Progenitor cell of endocrine pancreas (in vitro differentiated cells): ENCODE measurements at places on chromosomes 5 and 9. TPM values are rescaled to one million over a fixed set of nuclear protein-coding genes. Genes with fewer than 3 reads are reported as not detected.
A peak's percentile ranks its signal among the peaks of the same experiment; 100 is the strongest.

C5orf63 gene
- 9.1 and 9.9 TPM in 2 replicates for total RNA-seq

GRCh38 chr9:21591221-21592062 is 109.3 kb upstream of the IFNE start:
- peak overlapping the region; percentile 41 for H3K27ac ChIP-seq
- H3K4me1 ChIP-seq, result peaks cover 12% of the 10 kb centered on the region
- no peak overlapping the region for H3K4me3 ChIP-seq
- no peaks in the 10 kb centered on the region for H3K27me3 ChIP-seq

EQTN gene
- 1.1 and 1.4 TPM in 2 replicates for total RNA-seq

DNA sequence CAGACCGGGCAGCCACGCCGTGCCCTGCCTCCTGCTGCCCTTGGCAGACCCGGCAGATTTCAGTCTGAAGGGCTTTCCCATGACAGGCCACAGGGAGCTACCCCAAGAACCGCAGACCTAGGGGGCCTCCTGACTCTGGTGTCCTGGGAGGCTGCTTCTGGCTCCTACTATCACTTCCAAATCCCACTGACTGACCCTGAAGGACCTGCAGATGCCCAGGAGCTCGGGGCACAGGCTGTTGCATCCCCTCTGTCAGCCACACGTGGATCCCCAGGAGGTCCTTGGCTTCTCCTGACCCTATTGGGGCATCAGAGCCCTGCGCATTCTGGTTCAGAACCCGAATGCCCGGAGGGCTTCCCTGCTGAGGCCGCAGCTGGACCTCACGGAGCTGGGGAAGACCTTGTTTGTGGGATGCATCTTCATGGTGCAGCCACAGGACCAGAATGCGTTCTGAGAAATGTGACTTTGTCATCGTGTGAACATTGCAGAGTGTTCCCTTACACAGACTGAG is 81.3 kb upstream of the IRX4 start:
- no peak overlapping the region for H3K27ac ChIP-seq
- no peak overlapping the region for H3K4me3 ChIP-seq
- peaks cover 27% of the 10 kb centered on the region for H3K27me3 ChIP-seq
- no peaks in the 10 kb centered on the region for H3K36me3 ChIP-seq
- DNase-seq, result no peak
- no peaks in the 10 kb centered on the region for H3K4me1 ChIP-seq

DNA sequence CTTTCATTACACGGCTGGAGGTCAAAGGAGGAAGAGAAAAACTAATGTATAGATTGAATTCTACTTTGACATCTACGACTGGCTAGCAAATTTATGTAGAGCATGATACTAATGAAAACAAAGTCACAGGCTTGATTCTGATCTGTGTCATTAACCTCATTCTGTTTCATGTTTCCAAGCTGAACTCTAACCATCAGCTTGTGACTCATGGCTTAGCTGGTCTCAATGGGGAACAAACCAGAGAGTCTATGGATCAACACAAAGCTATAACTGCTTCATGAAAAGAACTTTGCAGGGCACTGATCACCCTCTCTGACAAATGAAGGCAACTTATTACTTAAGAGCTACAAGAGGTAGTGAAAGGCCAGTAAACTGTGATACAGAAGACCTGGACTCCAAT is 23.6 kb upstream of the PDE4D start:
- no peak overlapping the region for H3K4me3 ChIP-seq
- no peak for DNase-seq
- peaks cover 2% of the 10 kb centered on the region for H3K4me1 ChIP-seq
- H3K36me3 ChIP-seq, result no peaks in the 10 kb centered on the region
- H3K27me3 ChIP-seq, result no peaks in the 10 kb centered on the region
- H3K27ac ChIP-seq, result no peak overlapping the region

FCN2 gene
- total RNA-seq, result not detected in 2 replicates

GRCh38 chr5:72454996-72455395 is 52.2 kb downstream of the ZNF366 start:
- no peak overlapping the region for H3K27ac ChIP-seq
- DNase-seq, result no peak
- peaks cover 10% of the 10 kb centered on the region for H3K27me3 ChIP-seq
- no peaks in the 10 kb centered on the region for H3K36me3 ChIP-seq

- no peaks in the 10 kb centered on the region for H3K36me3 ChIP-seq
- peaks cover 11% of the 10 kb centered on the region for H3K4me1 ChIP-seq
- no peak for DNase-seq
- no peaks in the 10 kb centered on the region for H3K27me3 ChIP-seq
- H3K27ac ChIP-seq, result no peak overlapping the region
- no peak overlapping the region for H3K4me3 ChIP-seq
Observed at GRCh38 chr5:79585116-79585515, 27.1 kb upstream of the TENT2 start.

DNA sequence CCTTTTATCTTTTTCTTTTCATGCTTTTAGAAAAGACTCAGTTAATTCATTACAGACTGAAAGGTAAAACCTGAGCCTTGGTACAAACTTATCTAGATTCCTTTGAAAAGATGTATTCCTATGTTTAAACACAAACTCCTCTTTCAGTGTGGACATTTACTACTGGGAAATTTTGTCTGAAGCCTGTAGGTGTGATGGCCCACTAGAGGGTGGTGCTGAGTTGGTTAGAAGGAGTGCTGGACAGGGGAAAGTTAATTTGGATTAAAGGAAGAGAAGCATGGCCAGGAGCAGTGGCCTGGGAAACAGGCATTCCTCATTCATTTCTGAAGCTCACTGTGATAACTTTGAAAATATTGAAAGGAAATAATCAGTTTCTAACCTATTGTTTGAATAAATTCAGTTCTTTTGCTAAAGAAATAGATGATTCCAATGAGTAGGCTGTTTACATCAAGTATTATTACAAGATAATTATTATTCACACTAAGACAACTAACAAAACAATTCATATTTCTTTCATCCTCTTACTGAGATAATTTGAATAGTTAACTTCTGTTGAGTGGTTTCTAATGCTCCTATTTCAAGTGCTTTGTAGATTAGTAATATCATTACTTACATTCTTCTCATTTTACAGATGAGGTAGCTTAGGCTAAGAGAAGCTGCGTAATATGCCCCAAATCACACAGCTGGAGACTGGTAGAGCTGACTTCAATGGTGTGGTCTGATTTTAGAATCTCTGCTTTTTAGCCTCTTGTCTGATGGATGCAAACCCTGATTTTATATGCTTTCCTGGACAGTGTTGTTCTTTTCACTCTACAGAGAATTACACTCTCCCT is 150.9 kb downstream of the ADGRV1 start:
- DNase-seq, result peak; percentile 10
- H3K4me3 ChIP-seq, result no peak overlapping the region
- H3K4me1 ChIP-seq, result peaks cover 6% of the 10 kb centered on the region

DNA sequence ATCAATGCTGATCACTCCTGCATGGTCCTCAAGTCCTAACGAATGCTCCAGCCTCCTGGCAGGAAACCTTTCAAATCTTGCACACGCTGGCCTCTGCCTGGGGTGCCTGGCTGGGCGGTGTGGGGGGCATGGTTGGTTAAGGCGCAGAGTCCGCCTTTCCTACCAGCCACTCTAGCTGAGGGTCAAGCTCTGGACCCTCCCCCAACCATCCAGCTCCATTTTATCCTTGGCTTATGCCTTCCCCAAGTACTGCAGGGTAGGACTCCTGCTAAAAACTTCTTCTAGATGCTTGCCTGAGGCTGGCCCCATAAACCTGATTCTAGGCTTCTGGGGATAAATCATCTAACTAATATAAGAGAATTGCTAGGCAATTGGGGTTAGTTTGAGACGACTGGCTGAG is 808 bp upstream of the MVB12B start:
- no peaks in the 10 kb centered on the region for H3K27me3 ChIP-seq
- peaks cover 8% of the 10 kb centered on the region for H3K36me3 ChIP-seq
- peaks cover 13% of the 10 kb centered on the region for H3K4me1 ChIP-seq
- peak overlapping the region; percentile 95 for H3K27ac ChIP-seq
- H3K4me3 ChIP-seq, result peak overlapping the region; percentile 83

CDHR2 gene
- 1.5 and 1.6 TPM in 2 replicates for total RNA-seq

- no peaks in the 10 kb centered on the region for H3K4me1 ChIP-seq
- H3K27me3 ChIP-seq, result no peaks in the 10 kb centered on the region
- no peak for DNase-seq
Observed at GRCh38 chr5:160233215-160233614, 3.9 kb downstream of the FABP6 start.

DNA sequence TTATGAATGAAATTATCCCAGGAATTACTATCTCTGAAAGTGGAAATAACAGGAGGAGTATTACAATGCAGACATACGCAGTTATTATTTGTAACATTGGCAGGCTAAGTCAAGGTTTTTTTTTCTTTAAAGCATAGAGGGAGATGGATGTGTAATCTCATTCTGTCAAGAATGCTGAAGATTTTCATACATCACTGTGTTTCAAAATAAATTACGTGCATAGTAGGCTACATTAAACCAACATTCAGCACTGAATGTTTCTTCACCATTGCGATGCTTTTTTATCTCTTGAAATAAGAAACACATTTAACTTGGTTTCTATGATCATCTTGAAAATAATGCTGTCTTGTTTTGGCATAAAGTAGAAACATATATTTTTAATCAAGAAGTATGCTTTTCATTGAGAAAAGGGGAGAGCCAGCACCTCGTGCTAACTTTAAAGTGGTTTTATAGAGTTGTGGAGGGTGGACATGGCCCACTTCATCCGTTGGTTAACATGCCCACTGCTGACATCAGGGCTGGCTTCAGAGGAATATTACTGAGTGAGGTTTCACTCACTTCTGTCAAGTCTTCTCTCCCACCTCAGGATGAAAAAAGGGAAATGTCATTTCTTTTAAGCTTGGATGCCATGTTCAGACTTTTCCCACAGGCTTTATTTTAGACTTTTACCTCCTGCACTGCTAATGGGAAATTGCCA is 203.6 kb upstream of the MEF2C start:
- no peaks in the 10 kb centered on the region for H3K36me3 ChIP-seq
- H3K27me3 ChIP-seq, result peaks cover 3% of the 10 kb centered on the region
- no peak overlapping the region for H3K4me3 ChIP-seq
- no peak overlapping the region for H3K27ac ChIP-seq

- H3K36me3 ChIP-seq, result peaks cover 2% of the 10 kb centered on the region
- DNase-seq, result no peak
- H3K27me3 ChIP-seq, result peaks cover 3% of the 10 kb centered on the region
- no peak overlapping the region for H3K27ac ChIP-seq
Observed at GRCh38 chr9:22119522-22120158, 110.5 kb upstream of the CDKN2B start.

DNA sequence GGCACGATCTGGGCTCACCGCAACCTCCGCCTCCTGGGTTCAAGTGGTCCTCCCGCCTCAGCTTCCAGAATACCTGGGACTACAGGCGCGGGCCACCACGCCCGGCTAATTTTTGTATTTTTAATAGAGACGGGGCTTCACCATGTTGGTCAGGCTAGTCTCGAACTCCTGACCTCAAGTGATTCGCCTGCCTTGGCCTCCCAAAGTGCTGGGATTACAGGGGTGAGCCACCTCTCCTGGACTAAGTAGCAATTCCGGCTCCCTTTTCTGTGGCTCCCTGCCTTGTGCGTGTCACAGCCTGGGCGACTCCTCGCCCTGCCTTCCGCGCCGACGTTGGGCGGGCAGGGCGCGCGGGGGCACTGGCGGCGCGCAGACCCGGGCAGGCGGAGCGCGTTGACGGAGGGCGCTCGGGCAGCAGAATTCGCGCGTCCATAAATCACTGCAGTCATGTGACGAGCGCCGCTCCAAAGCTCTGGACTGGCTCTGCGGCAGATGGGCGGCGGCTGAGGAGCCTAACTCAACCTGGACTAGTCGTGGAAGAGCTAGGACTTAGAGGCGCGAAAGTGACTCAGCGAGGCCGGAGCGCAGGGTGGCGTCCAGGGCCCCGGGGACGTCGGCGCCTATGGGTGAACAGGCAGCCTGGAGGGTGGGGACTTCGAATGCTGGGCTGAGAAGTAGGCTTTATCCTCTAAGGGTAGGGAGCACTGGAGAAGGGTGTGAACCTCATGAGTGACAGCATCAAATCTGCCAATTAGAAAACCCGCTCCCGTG is 1.4 kb upstream of the CIZ1 start:
- no peaks in the 10 kb centered on the region for H3K27me3 ChIP-seq
- peaks cover 6% of the 10 kb centered on the region for H3K4me1 ChIP-seq
- no peak for DNase-seq
- H3K4me3 ChIP-seq, result peak overlapping the region; percentile 45

DNA sequence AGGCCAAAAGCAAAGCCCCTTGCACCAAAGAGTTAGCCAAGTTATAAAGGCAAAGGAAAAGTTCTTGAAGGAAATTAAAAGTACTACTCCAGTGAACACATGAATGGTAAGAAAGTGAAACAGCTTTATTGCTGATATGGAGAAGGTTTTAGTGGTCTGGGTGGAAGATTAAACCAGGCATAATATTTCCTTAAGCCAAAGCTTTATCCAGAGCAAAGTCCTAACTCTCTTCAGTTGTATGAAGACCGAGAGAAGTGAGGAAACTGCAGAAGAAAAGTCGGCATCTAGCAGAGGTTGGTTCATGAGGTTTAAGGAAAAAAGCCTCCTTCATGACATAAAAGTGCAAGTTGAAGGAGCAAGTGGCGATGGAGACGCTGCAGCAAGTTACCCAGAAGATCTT is 3.1 kb upstream of the NUDT12 start:
- no peaks in the 10 kb centered on the region for H3K27me3 ChIP-seq
- peaks cover 21% of the 10 kb centered on the region for H3K4me1 ChIP-seq
- H3K4me3 ChIP-seq, result no peak overlapping the region
- H3K36me3 ChIP-seq, result no peaks in the 10 kb centered on the region

SAPCD2 gene
- 15.1 and 15.3 TPM in 2 replicates for total RNA-seq

GPR21 gene
- total RNA-seq, result 2.9 and 3.4 TPM in 2 replicates

DNA sequence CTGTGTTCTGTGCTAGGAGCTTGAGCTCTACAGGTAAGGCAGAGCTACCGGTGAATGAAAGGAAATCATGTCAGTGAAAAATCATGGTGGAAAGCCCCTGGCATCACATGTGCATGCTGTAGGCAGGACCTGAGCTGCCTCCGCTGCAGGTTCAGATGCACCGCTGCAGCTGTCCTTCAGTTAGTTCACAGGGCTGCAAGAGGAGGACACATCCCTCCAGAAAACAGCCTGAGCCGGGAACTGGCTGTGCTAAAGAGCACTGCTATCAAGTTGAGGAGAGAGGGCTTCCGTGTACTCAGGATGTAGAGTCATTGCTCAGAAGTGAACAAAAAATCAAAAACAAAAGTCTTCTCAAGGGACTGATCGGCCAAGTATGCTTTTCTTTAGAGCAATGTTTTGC is 138.6 kb downstream of the ERCC6L2 start:
- H3K27me3 ChIP-seq, result peaks cover 15% of the 10 kb centered on the region
- H3K4me1 ChIP-seq, result no peaks in the 10 kb centered on the region
- H3K4me3 ChIP-seq, result no peak overlapping the region
- DNase-seq, result no peak

NMUR2 gene
- not detected in 2 replicates for total RNA-seq

- H3K27me3 ChIP-seq, result no peaks in the 10 kb centered on the region
- H3K27ac ChIP-seq, result peak overlapping the region; percentile 46
- H3K4me1 ChIP-seq, result peaks cover 51% of the 10 kb centered on the region
- no peak overlapping the region for H3K4me3 ChIP-seq
- no peak for DNase-seq
- H3K36me3 ChIP-seq, result no peaks in the 10 kb centered on the region
Observed at GRCh38 chr5:74945561-74946165, 79.5 kb upstream of the FAM169A start.

PRDM9 gene
- total RNA-seq, result not detected in 2 replicates

- DNase-seq, result no peak
- peaks cover 16% of the 10 kb centered on the region for H3K4me1 ChIP-seq
- H3K27me3 ChIP-seq, result peaks cover 36% of the 10 kb centered on the region
- no peak overlapping the region for H3K4me3 ChIP-seq
- H3K36me3 ChIP-seq, result no peaks in the 10 kb centered on the region
- no peak overlapping the region for H3K27ac ChIP-seq
Observed at GRCh38 chr5:600886-601541, 11.1 kb upstream of the CEP72 start.
